NCI-H1092 treated with DMSO at 0.1 percent for 48 hours (cell line): ENCODE measurements at places on chromosomes 12 and 14.

DNA sequence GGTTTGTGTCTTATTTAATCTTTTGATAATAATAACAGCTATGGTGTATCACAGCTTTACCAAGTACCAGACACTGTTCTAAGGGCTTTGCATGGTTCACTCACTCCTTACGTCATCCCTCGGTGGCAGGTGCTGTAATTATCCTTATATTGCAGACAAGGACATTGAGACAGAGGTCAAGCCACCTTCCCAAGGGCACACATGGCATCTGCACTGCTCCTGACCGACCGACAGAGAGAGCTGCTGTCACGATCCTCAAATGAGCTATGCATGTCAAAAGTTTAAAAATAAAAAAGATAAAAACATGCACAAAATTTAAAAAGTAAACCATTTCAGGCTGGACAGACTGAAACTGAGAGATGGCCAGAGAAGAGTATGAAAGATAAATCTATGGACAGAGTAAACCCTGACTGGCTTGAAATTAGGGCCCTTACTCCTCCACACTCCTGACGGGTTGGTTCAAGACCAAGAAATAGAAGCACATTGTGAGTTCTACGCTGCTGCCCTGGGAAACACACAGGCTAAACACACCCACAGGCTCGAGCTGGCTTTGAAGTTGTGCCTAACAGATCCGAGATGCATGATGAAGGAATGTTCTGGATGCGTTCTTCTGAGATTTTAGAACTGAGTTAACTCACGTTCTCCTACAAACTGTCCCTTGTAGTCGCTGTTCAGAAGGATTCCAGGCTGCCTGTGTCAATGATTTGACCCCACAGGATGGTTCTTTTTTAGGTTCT is 268.7 kb downstream of the ZFP36L1 start:
- no peak for DNase-seq

DNA sequence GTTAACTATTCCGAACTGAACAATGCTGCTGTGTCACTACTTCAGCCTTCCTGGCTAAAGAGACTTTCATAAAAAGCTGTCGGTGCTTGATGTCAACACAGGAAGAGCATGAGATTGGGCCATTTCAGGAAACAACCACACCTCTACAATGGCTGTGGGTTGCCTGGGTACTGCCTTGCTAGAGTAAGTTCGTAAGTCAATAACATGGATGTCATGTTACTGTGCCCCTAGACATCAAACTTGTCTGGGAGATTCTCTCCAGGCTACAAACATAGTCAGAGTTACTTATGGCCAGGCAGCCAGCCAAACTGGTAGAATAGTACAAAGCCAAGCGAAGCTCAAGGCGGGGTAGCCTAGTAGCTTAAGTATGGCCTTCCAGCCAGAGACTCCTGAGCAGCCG is 23.1 kb downstream of the MAX start:
- DNase-seq, result no peak

- no peak for DNase-seq
These were observed 105.9 kb downstream of the ETV6 start for GRCh38 chr12:11755302-11755930.

GRCh38 chr12:7108796-7109571 is at the start of gene C1RL:
Gene C1RL (minus strand): TSS chr12:7109214. CDS start chr12:7109180, 34 bp downstream.
- peak; percentile 53 for DNase-seq

GRCh38 chr14:102750376-102750775 is 26.9 kb upstream of the TRAF3 start:
- no peak for DNase-seq

DNA sequence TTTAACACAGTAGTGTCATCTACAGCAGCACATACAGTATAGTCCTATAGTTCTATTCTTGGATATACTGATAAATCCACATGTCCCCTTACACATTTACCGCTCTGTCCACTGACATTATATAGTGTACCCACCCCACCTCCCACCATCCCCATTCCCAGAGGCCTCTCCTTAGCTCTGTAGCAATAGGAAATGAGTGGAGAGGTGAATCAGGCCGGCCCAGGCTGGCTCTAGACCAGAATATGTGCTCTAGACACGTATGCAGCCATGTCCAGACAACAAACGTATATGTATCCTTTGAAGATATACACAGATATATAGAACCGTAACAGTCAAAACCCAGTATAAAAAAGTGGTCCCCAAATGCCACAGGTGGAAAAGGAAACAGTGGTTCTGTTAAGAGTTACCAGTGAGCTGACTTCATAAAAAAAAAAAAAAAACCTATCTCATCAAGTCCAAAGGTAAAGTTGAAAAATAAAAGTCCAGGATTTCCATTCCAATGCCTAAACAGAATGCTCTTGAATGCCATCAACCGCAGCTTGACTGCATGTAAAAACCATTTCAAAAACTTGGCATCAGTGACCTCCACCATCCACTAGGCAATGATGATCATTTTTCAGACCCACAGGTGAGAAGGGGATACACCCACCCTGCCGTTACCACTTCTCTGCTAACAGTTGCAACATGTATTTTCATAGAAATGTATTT is 16.7 kb downstream of the EGLN3 start:
- no peak for DNase-seq

GRCh38 chr12:119075918-119076317 is 94.6 kb downstream of the SRRM4 start:
- no peak for DNase-seq

DNA sequence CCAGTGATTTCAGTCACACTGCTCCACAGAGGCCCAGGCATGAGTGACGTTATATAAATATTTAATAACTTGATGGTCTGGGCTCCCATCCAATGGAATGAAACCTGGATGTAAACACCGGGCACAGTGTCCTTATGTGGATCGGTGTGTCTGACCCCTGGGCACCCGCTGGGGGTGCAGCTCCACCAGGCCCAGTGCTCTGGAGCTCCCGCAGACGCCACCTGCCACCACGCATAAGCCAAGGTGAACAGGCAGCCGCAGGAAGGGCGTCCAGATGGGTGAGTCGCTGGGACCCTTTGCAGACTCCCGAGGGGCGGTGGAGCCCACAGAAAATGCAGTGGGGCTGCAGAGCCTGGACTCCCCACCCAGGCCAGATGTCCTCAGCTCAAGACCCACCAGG is 121.6 kb downstream of the SCARB1 start:
- DNase-seq, result no peak

- no peak for DNase-seq
These were observed 399.2 kb downstream of the VRK1 start for GRCh38 chr14:97196336-97196735.

- no peak for DNase-seq
These were observed 285.8 kb downstream of the ADGRD1 start for GRCh38 chr12:131239384-131240094.

DNA sequence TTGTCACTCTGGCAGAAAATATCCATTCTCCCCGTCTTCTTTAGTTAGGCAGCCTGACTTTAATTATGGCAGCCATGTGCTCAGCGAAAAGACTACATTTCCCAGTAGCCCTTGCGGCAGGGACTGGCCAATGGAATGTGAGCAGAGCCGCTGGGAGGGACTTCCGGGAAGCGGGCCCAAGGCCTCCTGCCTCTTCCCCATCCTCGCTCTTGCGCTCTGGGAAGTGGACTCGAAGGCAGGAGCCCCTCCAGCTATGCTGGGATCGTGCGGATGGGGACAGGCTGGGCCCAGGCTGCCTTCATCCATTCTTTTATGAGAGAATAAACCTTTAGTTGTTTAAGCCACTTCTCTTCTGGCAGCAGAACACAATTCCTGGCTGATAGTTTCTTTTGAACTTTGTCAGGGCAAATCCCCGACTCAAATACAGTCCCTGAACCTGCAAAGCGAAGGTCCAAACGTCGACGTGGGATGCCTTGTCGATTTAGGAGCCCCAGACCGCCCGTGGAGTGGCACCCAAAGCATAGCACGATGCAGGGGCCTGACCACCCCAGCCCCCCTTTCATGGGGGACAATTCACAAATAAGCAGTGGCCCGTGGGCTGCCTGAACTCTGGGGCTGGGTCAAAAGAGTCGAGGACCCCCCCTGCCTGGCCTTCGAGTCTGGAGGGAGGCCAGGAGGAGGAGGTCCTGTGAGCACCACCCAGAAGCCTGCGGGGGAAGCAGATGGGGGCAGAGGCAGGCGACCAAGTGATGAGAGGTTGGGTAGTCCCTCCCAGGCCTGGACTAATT is 15.6 kb upstream of the LRTM2 start:
- DNase-seq, result peak; percentile 77

GRCh38 chr14:33914676-33915516 is 36.0 kb downstream of the EGLN3 start:
- no peak for DNase-seq

DNA sequence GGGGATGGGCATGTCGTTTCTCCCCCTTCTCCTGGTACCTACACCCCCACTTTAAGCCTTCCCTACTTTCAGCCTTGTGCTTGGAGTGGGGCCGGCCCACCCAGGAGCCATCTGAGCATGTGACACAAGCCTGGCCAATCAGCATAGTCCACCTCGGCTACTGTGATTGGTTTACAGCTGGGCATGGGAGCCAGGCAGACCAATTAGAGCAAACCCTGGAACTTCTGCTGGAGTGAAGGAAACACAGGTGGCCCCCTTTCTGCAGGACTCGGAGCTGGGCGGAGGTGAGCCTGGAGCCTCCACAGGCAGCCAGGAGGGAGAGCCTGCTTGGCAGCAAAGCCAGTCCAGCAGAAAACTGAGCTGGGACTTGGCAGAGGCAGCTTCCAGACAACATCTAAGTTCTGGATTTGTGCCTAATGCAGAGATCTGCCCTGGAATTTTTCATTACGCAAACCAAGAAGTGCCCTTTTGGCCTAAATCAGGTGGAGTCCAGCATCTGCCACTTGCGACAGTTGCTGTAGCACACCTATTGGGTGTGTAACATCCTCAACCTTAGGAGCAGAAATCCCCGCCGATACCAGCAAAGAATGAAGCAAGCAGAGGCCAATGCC is 59.5 kb downstream of the SCARB1 start:
- no peak for DNase-seq

GRCh38 chr12:40646911-40647310 is 45.3 kb upstream of the CNTN1 start:
- DNase-seq, result no peak

DNA sequence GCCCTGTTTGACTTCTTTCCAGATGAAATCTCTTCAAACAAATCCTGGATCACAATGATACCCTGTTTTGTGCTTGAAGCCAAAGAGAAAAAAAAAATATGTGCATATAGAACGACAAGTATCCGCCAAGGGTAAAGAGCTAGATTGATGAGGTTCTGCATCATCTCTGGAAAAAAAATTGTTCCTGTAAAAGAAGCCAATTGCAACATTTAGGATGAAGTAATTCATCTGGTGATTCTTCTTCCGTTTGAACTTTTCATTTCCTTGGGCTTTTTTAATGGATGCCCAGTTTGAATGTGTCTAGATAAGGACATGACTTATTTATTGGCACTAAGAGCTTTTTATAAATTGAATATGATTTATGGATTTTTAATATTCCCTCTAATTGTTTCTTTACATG is 38.1 kb upstream of the NPAS3 start:
- DNase-seq, result no peak

- DNase-seq, result no peak
These were observed 29.5 kb downstream of the CACNA1C start for GRCh38 chr12:2082321-2082720.

- DNase-seq, result no peak
These were observed 51.4 kb downstream of the FBXW8 start for GRCh38 chr12:116962197-116962596.

GRCh38 chr12:92342574-92342973 is 196.9 kb upstream of the BTG1 start:
- no peak for DNase-seq

GRCh38 chr12:93738199-93739058 is 61.3 kb downstream of the CRADD start:
- no peak for DNase-seq

- no peak for DNase-seq
These were observed 288.7 kb downstream of the RPAP3 start for GRCh38 chr12:47417121-47417520.

DNA sequence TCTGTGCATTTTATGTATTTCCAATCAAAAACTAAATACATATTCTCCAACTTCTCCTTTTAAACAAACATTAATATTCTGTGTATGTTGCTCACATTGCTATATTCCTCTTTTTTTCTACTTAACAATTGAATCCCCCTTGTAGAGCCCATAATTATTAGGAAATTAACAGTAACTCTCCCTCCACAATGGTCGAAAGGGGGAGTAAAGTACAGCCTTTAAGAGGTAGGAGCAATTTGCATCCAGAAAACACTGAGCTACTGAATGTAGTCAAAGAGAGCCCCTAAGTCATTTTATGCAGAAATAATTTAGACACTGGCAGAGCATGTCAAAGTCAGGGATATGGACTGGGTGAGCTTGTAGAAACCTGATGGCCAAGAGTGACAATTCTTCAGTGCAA is 57.2 kb upstream of the SCN8A start:
- DNase-seq, result peak; percentile 19

- DNase-seq, result no peak
These were observed 11.1 kb upstream of the NINJ2 start for GRCh38 chr12:674272-674781.

- DNase-seq, result no peak
These were observed 89.4 kb downstream of the RPAP3 start for GRCh38 chr12:47616440-47616839.

GRCh38 chr12:104958805-104959334 is 780 bp upstream of the SLC41A2 start:
- DNase-seq, result no peak
